ENCODE measurements at places on chromosomes 6 and 20.
A peak's percentile ranks its signal among the peaks of the same experiment; 100 is the strongest.

DNA sequence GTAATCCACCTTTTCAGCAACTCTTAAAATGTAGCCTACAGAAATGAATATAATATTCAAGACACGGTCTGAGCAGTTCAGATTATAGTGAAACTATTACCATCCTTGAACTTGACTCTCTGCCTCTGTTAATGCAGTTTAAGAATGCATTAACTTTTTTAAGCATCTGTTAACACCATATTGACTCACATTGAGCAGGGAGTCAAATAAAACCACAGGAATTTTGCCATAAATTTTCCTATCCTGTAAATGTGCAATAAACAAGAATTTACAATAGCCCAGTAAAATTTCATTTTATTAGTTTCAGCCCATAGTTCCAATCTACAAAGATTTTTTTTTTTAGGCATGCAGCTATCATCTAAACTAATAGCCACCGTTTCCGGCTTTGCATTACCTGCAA lies 239.2 kb upstream of the DEFB112 start:
- H3K36me3 ChIP-seq, result no peaks in the 10 kb centered on the region
- no peak for DNase-seq

DNA sequence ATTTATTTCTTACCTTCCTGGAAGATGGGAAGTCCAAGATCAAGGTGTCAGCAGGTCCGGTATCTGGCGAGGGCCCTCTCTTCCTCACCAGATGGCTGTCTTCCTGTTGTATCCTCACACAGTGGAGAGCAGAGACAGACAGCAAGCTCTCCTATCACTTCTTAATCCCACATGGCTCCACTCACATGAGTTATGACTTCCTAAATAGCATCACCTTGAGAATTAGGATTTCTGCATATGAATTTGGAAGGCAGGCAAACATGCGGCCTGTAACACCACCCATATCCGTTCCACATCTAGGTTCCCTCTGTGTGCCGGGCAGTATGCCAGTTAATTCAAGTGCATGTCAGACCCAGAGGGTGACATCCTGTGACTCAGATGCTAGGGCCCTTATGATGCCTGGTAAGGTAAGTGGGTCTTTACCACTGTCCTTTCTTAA lies 2.1 kb downstream of the RAET1E start:
- peaks cover 17% of the 10 kb centered on the region for H3K27me3 ChIP-seq
- no peak for DNase-seq
- H3K36me3 ChIP-seq, result no peaks in the 10 kb centered on the region
- peaks cover 34% of the 10 kb centered on the region for H3K4me1 ChIP-seq
- no peak overlapping the region for H3K4me3 ChIP-seq
- H3K27ac ChIP-seq, result no peak overlapping the region

DNA sequence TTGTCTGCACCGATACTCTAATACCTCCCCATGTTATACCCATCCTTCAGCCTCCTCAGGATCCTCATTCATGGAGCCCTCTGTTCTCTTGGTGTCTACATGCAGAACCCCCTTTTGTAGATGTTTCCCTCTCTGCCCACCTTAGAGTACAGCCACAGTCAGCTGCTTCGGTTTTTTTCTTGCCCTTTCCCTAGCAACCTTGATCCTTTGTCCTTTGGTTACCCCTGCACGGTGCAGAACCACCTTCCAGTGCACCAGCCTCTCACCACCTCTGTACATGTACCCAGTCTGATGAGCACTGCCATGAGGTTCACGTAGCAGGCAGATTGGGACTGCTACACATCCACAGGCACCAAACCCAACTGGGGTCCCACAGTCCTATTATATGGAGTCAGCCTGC lies 7.3 kb downstream of the VPS16 start:
- H3K4me1 ChIP-seq, result peaks cover 27% of the 10 kb centered on the region
- no peak overlapping the region for H3K4me3 ChIP-seq
- peaks cover 7% of the 10 kb centered on the region for H3K36me3 ChIP-seq
- H3K27me3 ChIP-seq, result no peaks in the 10 kb centered on the region
- H3K27ac ChIP-seq, result no peak overlapping the region

- H3K4me3 ChIP-seq, result no peak overlapping the region
- H3K27ac ChIP-seq, result no peak overlapping the region
- H3K36me3 ChIP-seq, result no peaks in the 10 kb centered on the region
- no peaks in the 10 kb centered on the region for H3K27me3 ChIP-seq
- no peak for DNase-seq
- no peaks in the 10 kb centered on the region for H3K4me1 ChIP-seq
Observed at GRCh38 chr6:121510568-121511177, 75.2 kb downstream of the GJA1 start.

- H3K27ac ChIP-seq, result no peak overlapping the region
- H3K27me3 ChIP-seq, result no peaks in the 10 kb centered on the region
- H3K4me3 ChIP-seq, result no peak overlapping the region
- no peak for DNase-seq
- H3K4me1 ChIP-seq, result no peaks in the 10 kb centered on the region
- peaks cover 7% of the 10 kb centered on the region for H3K36me3 ChIP-seq
Observed at GRCh38 chr20:25007491-25008305, 15.1 kb upstream of the APMAP start.

GRCh38 chr6:69784595-69785377 lies 12.0 kb downstream of the LMBRD1 start:
- H3K27me3 ChIP-seq, result no peaks in the 10 kb centered on the region
- DNase-seq, result no peak

- H3K27ac ChIP-seq, result no peak overlapping the region
- DNase-seq, result no peak
- H3K27me3 ChIP-seq, result no peaks in the 10 kb centered on the region
- H3K36me3 ChIP-seq, result peaks cover 14% of the 10 kb centered on the region
- no peak overlapping the region for H3K4me3 ChIP-seq
Observed at GRCh38 chr6:43213431-43213830, 15.8 kb downstream of the DNPH1 start.

GRCh38 chr20:43915211-43916072 lies 790 bp downstream of the TOX2 start:
- peak overlapping the region; percentile 82 for H3K4me3 ChIP-seq
- DNase-seq, result no peak
- peaks cover 22% of the 10 kb centered on the region for H3K36me3 ChIP-seq
- H3K27me3 ChIP-seq, result peaks cover 50% of the 10 kb centered on the region

- no peak overlapping the region for H3K4me3 ChIP-seq
- no peak for DNase-seq
- H3K27ac ChIP-seq, result no peak overlapping the region
- H3K27me3 ChIP-seq, result no peaks in the 10 kb centered on the region
Observed at GRCh38 chr6:105489216-105489530, 86.3 kb upstream of the PREP start.

- no peak overlapping the region for H3K27ac ChIP-seq
- peaks cover 2% of the 10 kb centered on the region for H3K36me3 ChIP-seq
- peaks cover 34% of the 10 kb centered on the region for H3K4me1 ChIP-seq
- H3K4me3 ChIP-seq, result no peak overlapping the region
- peaks cover 7% of the 10 kb centered on the region for H3K27me3 ChIP-seq
Observed at GRCh38 chr6:108589244-108589791, 28.6 kb downstream of the FOXO3 start.

DNA sequence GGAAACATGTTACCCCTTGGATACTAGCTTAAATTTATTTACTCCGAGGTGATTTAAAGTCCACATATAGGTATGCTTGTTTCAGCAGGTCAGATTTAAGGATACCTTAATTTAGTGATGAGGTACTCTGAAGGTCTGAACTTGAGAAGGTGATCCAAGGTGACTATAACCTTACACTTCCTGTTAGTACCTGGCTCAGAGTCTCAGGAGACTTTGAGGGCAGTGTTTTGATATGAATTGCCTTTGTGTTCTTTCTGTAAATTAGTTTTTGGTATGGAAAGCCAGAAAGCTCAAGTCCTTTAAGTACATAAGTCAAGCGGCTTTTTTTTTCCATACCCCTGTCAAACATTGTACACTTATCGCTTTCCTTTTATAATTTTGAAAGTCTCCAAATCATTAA lies 489.0 kb downstream of the CDKAL1 start:
- no peak for DNase-seq
- no peak overlapping the region for H3K27ac ChIP-seq
- H3K4me3 ChIP-seq, result no peak overlapping the region
- H3K36me3 ChIP-seq, result peaks cover 19% of the 10 kb centered on the region
- H3K27me3 ChIP-seq, result no peaks in the 10 kb centered on the region

GRCh38 chr6:169188475-169188874 lies 65.2 kb downstream of the THBS2 start:
- H3K4me1 ChIP-seq, result peaks cover 4% of the 10 kb centered on the region
- H3K27me3 ChIP-seq, result no peaks in the 10 kb centered on the region
- no peak for DNase-seq
- H3K36me3 ChIP-seq, result no peaks in the 10 kb centered on the region
- no peak overlapping the region for H3K4me3 ChIP-seq
- no peak overlapping the region for H3K27ac ChIP-seq

DNA sequence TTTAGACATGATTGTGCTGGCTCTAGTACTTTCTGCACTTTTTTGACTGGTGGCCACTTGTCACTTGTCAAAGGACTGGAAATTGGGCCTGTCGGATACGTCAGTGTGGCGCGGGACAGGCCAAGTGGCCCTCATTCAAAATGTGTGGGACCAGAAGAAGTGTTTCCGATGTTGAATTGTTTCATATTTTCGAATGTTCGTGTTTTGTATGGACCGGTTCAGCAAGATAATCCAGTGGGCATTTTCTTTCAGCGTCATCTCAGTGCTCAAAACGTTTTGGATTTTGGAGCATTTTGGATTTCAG lies 3.5 kb downstream of the KIF25 start:
- H3K27ac ChIP-seq, result no peak overlapping the region
- no peaks in the 10 kb centered on the region for H3K27me3 ChIP-seq
- DNase-seq, result no peak
- H3K4me1 ChIP-seq, result no peaks in the 10 kb centered on the region
- H3K4me3 ChIP-seq, result no peak overlapping the region

GRCh38 chr20:16580620-16581019 lies 7.4 kb upstream of the KIF16B start:
- no peaks in the 10 kb centered on the region for H3K4me1 ChIP-seq
- no peak overlapping the region for H3K4me3 ChIP-seq
- H3K27me3 ChIP-seq, result peaks cover 16% of the 10 kb centered on the region
- no peaks in the 10 kb centered on the region for H3K36me3 ChIP-seq

- no peak overlapping the region for H3K4me3 ChIP-seq
- no peak for DNase-seq
- peaks cover 13% of the 10 kb centered on the region for H3K36me3 ChIP-seq
- H3K27ac ChIP-seq, result no peak overlapping the region
Observed at GRCh38 chr6:52513896-52514295, 63.0 kb downstream of the TRAM2 start.

DNA sequence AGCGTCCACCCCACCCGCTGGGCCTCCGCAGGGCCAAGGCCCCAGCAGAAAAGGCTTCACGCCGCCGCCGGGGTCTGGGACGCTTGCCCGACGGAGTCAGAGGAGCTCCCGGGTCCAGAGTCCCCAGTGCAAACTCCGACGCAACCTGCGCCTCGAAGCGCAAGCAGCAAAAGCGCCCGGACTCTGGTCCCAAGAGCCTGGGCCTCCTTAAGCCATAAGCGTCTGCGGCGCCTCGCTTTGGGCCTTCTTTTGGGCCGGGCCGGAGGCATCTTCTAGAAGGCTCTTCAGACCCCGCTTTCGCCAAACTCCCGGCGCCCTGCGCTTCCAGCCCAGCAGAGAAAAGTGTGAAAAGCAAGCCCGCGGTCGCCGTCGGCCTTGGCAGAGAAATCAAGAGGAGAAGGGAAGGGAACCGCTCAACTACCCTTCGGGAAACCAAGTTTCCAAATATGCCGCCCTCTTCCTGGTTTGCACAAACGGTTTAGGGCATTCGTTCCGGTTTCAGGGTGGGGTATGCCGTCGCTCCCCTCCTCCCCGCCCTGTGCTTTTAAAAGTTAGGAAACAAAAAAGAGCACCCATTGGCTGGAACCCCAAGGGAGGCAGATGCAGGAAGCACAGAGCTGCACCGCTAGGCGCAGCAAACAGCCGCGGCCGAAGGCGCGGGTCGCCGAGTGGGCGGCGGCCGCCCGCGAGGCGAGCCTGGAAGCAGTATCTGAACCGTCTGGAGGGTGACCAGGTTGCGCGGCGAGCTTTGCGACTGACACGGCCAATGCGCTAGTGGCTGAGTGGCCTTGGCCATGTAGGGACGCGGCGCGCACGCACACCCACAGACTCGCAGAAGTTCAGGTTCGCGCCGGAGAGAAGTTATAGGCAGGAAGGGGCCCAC lies 1.2 kb downstream of the TBX18 start:
- no peak overlapping the region for H3K27ac ChIP-seq
- peaks cover 6% of the 10 kb centered on the region for H3K36me3 ChIP-seq
- peaks cover 5% of the 10 kb centered on the region for H3K4me1 ChIP-seq
- DNase-seq, result no peak
- peaks cover 67% of the 10 kb centered on the region for H3K27me3 ChIP-seq

- peaks cover 2% of the 10 kb centered on the region for H3K4me1 ChIP-seq
- H3K27me3 ChIP-seq, result peaks cover 4% of the 10 kb centered on the region
- no peak overlapping the region for H3K27ac ChIP-seq
- H3K36me3 ChIP-seq, result no peaks in the 10 kb centered on the region
Observed at GRCh38 chr6:12336121-12336971, 46.2 kb downstream of the EDN1 start.

DNA sequence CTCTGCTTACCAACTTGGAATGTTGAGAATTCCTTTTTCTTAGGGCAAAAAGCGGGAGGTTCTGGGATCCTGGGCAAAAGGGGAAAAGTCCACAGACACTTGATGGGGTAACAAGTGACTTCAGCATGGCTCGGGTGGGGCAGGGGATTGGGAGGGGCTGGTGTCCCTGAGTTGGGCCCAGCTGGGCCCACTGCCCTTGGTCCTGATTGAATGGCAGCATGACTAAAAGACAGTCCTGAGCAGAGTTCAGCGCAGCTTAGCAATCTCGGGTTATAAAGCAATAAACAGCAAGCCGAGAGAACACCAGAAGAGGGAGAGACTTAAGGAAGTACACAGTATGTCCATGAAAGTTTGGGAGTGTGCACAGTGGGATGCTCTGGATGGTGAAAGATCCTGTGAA lies 5.6 kb downstream of the PPP2R5D start:
- peaks cover 33% of the 10 kb centered on the region for H3K4me1 ChIP-seq
- H3K27ac ChIP-seq, result no peak overlapping the region
- peaks cover 50% of the 10 kb centered on the region for H3K36me3 ChIP-seq
- H3K4me3 ChIP-seq, result no peak overlapping the region

- DNase-seq, result no peak
- peak overlapping the region; percentile 80 for H3K4me3 ChIP-seq
- peaks cover 65% of the 10 kb centered on the region for H3K4me1 ChIP-seq
- no peaks in the 10 kb centered on the region for H3K27me3 ChIP-seq
- peak overlapping the region; percentile 64 for H3K27ac ChIP-seq
Observed at GRCh38 chr20:59032713-59033059, 551 bp upstream of the ATP5F1E start.

DNA sequence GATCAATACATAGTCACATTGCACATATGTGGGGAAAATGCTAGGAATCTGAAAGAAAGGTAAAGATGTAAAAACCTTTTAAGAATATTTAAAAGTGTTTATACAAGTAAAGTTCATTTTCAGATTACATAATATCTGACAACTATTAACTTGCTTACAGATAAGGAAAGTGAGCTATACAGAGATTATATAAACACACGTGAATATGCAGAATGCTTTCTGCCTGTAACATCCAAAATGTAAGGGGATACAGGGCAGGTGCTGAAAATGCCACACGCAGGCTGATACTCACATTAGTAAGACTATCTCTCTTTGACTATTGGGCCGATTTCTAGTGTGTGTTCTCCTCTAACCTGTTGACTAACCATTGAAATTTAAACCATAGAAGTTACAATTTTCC lies 17.9 kb upstream of the MAP7 start:
- H3K36me3 ChIP-seq, result peaks cover 49% of the 10 kb centered on the region
- no peak for DNase-seq
- no peaks in the 10 kb centered on the region for H3K27me3 ChIP-seq
- no peak overlapping the region for H3K27ac ChIP-seq
- no peak overlapping the region for H3K4me3 ChIP-seq
